Hepatocyte (in vitro differentiated cells): ENCODE measurements at places on chromosomes 4 and X. TPM values are rescaled to one million over a fixed set of nuclear protein-coding genes. Genes with fewer than 3 reads are reported as not detected.
A peak's percentile ranks its signal among the peaks of the same experiment; 100 is the strongest.

Gene ABLIM2
- total RNA-seq, result 0.68 and 1.7 TPM in 2 replicates

Gene ESX1
- total RNA-seq, result not detected in 2 replicates

Gene MSX1
- 25.4 and 25.7 TPM in 2 replicates for total RNA-seq

Gene STK26
- total RNA-seq, result 43.3 and 48.0 TPM in 2 replicates

Gene UGT2B10
- total RNA-seq, result 21.6 and 31.0 TPM in 2 replicates

Gene THAP9
- total RNA-seq, result 12.5 and 14.0 TPM in 2 replicates

- no peak overlapping the region for H3K27ac ChIP-seq
- no peaks in the 10 kb centered on the region for H3K27me3 ChIP-seq
- no peaks in the 10 kb centered on the region for H3K36me3 ChIP-seq
- no peak overlapping the region for H3K4me3 ChIP-seq
- DNase-seq, result no peak
These were observed 536.0 kb upstream of the PRKX start for GRCh38 chrX:4249401-4249800.

DNA sequence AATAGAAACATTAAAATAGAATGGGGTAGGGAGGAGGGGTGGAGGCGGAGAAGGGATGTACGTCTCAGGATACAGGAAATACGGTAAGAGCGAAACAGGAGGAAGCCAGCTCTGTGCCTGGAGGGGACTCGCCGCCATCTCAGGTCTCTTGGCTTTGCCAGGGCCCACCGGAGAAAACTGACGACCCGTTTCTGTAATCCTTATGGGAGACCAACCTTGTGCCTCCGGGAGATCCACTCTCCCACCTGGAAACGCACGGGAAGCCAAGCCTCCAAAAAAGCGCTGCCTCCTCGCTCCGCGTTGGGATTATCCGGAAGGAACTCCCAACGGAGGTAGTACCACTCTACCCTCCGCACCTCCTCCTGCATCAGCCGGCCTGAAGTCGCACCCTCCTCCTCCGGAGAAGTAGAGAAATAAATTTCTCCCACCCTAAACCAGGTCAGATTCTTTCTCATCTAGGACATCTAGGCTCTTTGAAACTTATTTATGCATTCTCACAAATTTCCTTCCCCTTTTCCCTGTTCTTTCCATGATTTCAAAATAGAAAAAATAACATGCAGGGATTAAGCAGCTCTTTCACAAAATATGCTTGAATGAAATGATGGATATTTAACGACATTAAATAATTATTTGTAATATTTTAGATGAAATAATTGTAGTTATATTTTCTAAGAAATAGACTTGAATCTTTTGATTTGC lies at the start of gene NBDY:
TSS of gene NBDY (plus strand) at position 92 of the 699 bp plus-strand sequence. CDS start at position 203, 111 bp downstream.
- peak within 1 kb of the TSS; percentile 66 for H3K4me3 ChIP-seq
- peak within 1 kb of the TSS; percentile 87 for H3K27ac ChIP-seq
- H3K36me3 ChIP-seq, result no peaks in the 10 kb centered on the region
- H3K4me1 ChIP-seq, result peaks cover 13% of the 10 kb centered on the region
- peak; percentile 57 for DNase-seq

- no peak for DNase-seq
- H3K27ac ChIP-seq, result no peak overlapping the region
- H3K4me3 ChIP-seq, result no peak overlapping the region
These were observed 1082.3 kb upstream of the PABPC4L start for GRCh38 chr4:135283934-135284333.

DNA sequence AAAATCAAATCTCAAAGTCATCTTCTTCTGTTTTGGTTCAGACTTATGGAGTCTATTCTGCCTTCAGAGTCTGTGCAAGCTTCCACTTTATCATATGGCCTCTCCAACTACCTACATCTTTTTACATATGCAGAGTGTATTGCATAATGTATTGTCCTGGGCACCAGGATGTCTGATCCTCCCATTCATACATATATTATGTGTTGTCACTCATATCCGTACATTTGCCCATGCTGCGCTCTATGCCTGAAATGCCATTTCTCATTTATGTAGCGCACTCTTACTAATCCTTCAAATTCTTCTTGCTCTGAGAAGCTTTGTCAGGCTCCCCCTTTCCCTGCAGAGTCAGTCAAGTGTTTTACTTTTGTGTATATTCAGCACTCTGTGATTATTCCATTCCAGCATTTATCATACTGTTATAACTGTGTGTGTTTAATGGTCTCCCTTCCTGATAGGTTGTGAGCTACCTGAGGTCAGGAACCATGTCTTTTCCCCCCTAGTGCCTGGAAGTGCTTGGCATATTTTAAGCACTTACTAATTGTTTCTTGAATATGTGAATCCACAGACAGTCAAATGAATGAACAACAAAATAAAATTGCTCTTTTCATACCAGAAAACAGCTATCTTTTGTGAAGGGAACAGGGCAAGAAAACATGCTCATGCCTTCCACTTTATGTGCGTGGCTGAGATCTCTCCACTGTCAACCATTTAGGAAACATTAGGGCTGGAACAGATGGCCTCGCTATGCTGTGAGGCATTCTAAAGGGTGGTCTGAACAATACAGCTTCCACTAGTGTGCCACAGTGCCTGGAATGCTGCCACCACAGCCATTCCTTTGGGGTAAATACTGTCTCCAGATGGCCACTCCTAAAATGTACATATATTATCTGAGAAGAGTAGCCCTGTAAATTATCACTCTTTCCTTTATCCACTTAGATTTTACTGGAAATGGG lies 81.8 kb downstream of the GLUD2 start:
- no peaks in the 10 kb centered on the region for H3K27me3 ChIP-seq
- no peak overlapping the region for H3K4me3 ChIP-seq
- H3K4me1 ChIP-seq, result no peaks in the 10 kb centered on the region
- H3K27ac ChIP-seq, result no peak overlapping the region
- H3K36me3 ChIP-seq, result no peaks in the 10 kb centered on the region

DNA sequence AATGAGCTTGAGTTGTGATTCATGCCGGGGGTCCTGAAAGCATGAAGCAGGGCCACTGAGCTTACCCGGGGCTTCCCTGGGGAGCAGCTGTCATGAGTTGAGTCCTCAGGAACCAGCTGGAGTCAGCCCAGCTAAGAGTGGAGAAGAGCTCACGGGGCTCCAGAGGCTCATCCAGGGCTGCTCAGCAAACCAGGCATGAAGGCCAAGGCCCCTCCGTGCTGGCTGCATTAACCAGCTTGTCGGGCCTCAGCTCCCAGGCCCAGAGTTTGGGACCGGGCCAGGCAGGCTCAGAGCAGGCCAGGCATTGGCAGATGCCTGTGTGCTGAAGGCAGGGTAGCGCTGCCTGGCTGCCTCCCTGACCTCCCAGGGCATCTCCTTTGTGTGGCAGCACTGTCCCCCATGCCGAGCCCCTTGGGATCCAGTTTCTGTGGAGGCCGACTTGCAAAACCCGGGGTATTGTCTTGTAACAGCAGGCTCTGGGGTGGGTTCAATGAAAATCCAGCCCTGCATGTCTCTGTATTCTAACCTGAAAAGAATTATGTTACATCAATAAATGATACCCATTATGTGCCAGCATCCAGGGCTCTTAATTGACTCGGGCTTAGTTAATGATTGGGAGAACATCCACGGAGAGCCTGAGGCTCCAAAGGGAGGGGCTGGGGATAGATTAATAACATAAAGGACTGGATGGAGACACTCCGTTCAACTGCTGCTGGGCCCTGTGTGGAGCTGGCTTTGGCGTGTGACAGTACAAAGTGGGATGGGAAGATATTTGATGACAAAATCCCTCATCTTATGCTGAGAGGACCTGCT lies 68.0 kb upstream of the MSX1 start:
- H3K4me3 ChIP-seq, result no peak overlapping the region
- H3K36me3 ChIP-seq, result no peaks in the 10 kb centered on the region
- H3K27me3 ChIP-seq, result no peaks in the 10 kb centered on the region
- peak; percentile 41 for DNase-seq
- no peaks in the 10 kb centered on the region for H3K4me1 ChIP-seq
- H3K27ac ChIP-seq, result peak overlapping the region; percentile 40

DNA sequence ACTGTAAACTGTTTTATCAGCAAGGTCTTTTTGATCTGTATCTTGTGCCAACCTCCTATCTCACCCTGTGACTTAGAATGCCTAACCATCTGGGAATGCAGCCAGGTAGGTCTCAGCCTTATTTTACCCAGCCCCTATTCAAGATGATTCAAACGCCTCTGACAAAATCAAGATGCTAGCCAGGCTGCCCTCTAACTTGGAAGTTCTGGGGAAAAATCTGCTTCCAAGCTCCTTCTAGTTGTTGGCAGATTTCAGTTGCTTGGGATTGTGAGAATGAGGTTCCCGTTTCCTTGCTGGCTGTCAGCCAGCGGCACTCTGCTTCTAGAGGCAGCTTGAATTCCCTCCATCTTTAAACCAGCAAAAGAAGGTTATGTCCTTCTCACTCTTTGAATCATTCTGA lies 34.7 kb downstream of the LUZP4 start:
- no peak overlapping the region for H3K4me3 ChIP-seq
- H3K27me3 ChIP-seq, result no peaks in the 10 kb centered on the region
- peaks cover 3% of the 10 kb centered on the region for H3K4me1 ChIP-seq
- peak; percentile 51 for DNase-seq

GRCh38 chrX:16592194-16592770 lies 57.7 kb upstream of the S100G start:
- H3K36me3 ChIP-seq, result no peaks in the 10 kb centered on the region
- H3K4me3 ChIP-seq, result no peak overlapping the region
- H3K4me1 ChIP-seq, result peaks cover 3% of the 10 kb centered on the region
- H3K27ac ChIP-seq, result no peak overlapping the region
- H3K27me3 ChIP-seq, result no peaks in the 10 kb centered on the region
- DNase-seq, result no peak

- no peak for DNase-seq
- no peak overlapping the region for H3K27ac ChIP-seq
- H3K4me1 ChIP-seq, result no peaks in the 10 kb centered on the region
- H3K4me3 ChIP-seq, result no peak overlapping the region
- H3K36me3 ChIP-seq, result no peaks in the 10 kb centered on the region
- H3K27me3 ChIP-seq, result no peaks in the 10 kb centered on the region
These were observed 73.3 kb downstream of the CYLC1 start for GRCh38 chrX:83934220-83934619.

DNA sequence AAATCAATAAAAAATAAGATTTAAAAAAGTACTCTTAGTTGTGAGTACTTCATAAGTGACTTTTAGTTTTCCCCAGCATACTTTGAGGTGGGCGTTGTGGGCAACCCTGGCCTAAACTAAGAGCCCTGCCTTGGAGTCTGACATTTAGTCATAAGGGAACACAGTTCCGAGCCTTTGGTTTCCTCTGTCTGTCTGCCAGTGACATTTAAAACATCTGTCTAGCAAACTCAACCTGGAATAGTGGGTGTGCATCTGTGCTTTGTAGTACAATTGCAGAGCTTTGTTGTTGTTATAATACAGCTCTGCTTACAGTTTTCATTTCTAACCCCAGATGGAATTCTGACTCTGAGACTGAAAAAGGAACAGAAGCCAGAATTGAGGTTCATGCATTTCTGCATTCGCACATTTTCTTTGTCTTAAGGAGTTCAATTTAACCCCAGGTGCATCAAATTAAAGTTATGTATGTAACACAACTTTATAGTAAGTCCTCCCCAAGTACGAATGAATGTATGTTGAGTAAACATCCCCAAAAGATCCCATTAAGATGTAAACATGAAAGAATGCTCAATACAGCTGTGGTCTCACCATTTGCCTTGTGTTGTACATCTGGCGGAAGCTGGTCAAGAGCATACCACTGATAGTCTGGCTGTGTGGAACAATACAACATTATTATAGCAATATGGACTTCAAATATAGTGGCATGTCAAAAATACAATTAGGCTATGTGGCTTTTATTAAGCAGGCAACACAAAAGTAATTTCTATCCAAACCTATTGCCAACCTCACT lies 25.9 kb downstream of the TNIP3 start:
- H3K27me3 ChIP-seq, result no peaks in the 10 kb centered on the region
- no peak overlapping the region for H3K4me3 ChIP-seq
- H3K36me3 ChIP-seq, result no peaks in the 10 kb centered on the region
- DNase-seq, result peak; percentile 8
- peak overlapping the region; percentile 28 for H3K27ac ChIP-seq
- H3K4me1 ChIP-seq, result no peaks in the 10 kb centered on the region

DNA sequence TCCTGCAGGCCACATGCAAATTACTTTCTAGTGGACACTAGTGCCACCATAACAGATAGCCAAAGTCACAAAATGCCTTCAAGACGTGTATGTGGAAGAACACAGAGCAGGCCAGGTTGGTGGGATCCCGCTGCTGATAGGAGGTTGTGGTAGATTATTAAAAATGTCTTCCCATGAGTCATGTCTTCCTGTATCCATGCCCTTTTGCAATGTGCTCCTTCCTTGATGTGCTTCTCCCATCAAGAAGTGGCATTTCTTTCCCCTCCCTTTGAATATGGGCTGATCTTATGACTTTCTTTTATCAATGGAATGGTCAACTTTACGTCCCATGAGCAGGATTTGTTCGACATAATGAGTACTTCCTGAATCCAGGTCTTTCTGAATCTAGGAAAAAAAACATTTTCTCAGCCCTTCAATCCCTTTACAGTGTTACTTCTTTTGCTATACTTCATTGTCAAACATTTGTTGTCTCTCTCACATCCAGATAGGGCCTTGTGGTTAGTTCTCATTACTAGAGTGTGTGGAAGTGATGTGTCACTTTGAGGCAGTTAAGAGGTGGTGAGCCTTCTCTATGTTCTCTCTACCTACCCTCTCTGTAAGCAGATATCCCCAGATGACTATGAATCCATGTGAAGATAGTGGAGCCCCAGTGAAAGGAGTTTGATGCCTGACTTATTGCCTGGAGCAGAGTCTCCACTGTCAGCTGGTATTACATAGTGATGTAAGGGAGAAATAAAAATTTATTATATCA lies 519.2 kb upstream of the DIPK2B start:
- no peaks in the 10 kb centered on the region for H3K27me3 ChIP-seq
- H3K36me3 ChIP-seq, result no peaks in the 10 kb centered on the region
- no peaks in the 10 kb centered on the region for H3K4me1 ChIP-seq

DNA sequence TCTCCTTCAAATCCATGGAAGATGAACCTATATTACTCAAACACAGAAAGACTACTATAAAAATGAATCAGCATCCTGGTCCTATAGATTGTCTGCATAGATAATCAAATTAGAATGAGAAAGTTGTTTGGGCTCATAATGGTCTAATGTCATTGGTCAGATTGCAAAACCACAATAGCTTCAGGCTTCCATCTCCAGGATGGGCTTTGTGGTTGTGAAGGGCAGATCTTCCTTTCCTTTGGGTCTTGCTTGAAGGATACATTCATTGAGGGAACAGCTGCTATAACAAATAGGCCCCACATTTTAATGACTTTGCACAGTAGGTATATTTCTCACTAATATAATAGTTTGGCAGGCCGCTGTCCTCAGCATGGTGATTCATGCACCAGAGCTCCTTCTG lies 94.3 kb downstream of the REPS2 start:
- DNase-seq, result no peak
- no peaks in the 10 kb centered on the region for H3K36me3 ChIP-seq
- H3K4me3 ChIP-seq, result no peak overlapping the region
- no peaks in the 10 kb centered on the region for H3K4me1 ChIP-seq
- no peaks in the 10 kb centered on the region for H3K27me3 ChIP-seq

- no peak for DNase-seq
- H3K27me3 ChIP-seq, result no peaks in the 10 kb centered on the region
- H3K36me3 ChIP-seq, result no peaks in the 10 kb centered on the region
- no peaks in the 10 kb centered on the region for H3K4me1 ChIP-seq
These were observed 90.1 kb downstream of the SH3BGRL start for GRCh38 chrX:81291996-81292395.

GRCh38 chr4:61385256-61385655 lies 185.1 kb downstream of the ADGRL3 start:
- H3K27me3 ChIP-seq, result no peaks in the 10 kb centered on the region
- no peaks in the 10 kb centered on the region for H3K4me1 ChIP-seq
- no peak overlapping the region for H3K4me3 ChIP-seq
- no peak overlapping the region for H3K27ac ChIP-seq
- no peak for DNase-seq
- no peaks in the 10 kb centered on the region for H3K36me3 ChIP-seq

GRCh38 chrX:150081076-150081475 lies 142.8 kb upstream of the EOLA2 start:
- H3K36me3 ChIP-seq, result no peaks in the 10 kb centered on the region
- H3K4me3 ChIP-seq, result no peak overlapping the region
- no peak overlapping the region for H3K27ac ChIP-seq
- H3K27me3 ChIP-seq, result no peaks in the 10 kb centered on the region
